ENCODE measurements at places on chromosomes 13 and 19. TPM values are rescaled to one million over a fixed set of nuclear protein-coding genes. Genes with fewer than 3 reads are reported as not detected.

The LGALS14 gene
- not detected for total RNA-seq

The ZNF846 gene
- total RNA-seq, result 3.6 TPM

The ONECUT3 gene
- total RNA-seq, result not detected

The IGLON5 gene
- total RNA-seq, result not detected

The TEX101 gene
- not detected for total RNA-seq

The THSD8 gene
- not detected for total RNA-seq

The NLRP5 gene
- total RNA-seq, result not detected

DNA sequence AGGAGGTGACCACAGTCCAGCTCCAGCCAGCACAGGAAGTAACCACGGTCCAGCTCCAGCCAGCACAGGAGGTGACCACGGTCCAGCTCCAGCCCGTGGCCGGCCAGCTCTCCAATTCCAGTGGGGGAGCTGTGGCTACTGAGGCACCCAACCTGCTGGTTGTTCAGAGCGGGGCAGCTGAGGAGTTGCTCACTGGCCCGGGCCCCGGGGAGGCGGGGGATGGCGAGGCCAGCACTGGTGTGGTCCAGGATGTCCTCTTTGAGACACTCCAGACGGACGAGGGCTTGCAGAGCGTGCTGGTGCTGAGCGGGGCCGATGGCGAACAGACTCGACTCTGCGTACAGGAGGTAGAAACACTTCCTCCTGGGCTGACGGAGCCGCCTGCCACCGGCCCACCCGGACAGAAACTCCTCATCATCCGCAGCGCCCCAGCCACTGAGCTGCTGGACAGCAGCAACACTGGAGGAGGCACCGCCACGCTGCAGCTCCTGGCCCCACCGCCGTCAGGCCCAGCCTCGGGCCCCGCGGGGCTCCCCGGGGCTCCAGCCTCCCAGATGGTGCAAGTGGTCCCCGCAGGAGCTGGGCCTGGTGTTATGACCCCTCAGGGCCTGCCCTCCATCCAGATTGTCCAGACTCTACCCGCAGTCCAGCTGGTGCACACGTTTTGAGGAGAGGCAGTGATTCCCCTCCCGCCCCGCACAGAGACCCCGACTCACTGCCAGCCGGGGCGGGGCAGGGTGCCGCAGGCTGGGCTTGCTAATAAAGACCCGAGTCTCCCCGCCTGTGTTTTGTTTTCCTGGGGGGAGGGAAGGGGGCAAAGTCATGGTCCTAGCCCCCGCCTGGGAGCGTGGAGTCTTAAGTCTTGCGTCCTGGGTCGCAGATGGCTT, 1.0 kb upstream of the NAT14 start:
- no peak for DNase-seq

GRCh38 chr13:65882810-65883209, 1347.3 kb downstream of the PCDH9 start:
- DNase-seq, result no peak

DNA sequence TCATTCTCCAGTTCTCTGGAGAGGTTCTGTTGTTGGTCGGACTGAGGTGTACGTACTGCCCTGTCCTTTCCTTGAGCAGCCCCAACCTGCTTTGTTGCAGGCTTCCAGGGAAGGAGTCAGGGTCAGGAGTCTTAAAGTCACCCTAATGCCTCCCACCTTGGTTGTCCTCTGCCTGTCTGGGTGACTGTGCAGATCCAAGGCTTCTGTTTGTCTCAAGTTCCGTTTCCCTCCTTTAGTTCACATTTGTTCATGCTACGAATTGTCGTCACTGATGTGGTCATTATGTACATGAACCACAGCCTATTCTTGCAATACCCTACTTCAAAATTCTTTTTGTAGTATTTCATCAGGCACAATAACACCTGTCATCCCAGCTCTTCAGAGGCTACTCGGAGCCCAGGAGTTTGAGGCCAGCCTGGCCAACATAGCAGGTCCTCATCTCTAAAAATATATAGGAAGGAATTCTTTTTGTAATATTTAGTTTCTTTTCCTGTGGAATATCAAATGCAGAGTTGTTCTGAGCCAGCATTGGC, 7.4 kb downstream of the ZNF586 start:
- DNase-seq, result no peak
